ENCODE measurements at places on chromosomes 2 and 18.

GRCh38 chr2:164542581-164543021 lies 78.7 kb downstream of the GRB14 start:
- no peak for DNase-seq

GRCh38 chr18:23619388-23619881 lies 33.1 kb upstream of the NPC1 start:
- no peak for DNase-seq

- no peak for DNase-seq
Measured at GRCh38 chr2:96097441-96097840, 18.9 kb downstream of the ADRA2B start.

- DNase-seq: no peak
Measured at GRCh38 chr2:47767497-47767844, 15.5 kb upstream of the MSH6 start.

DNA sequence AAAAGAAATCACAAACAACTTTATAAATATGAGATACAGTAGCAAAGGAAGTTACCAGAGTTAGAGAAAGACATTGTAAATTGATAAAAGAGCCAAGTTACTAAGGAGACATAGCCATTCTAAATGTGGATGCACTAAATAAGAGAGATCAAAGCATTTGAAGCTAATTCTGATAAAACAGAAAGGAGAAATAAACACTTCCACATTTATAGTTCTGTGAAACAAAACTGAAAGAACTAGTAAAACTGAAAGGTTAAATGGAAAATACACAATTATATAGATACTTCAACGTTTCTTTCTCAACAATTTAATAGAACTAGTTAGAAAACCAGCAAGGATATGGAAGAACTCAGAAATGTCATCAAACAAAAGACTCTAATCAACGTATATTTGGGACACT lies 309.0 kb upstream of the CDH2 start:
- no peak for DNase-seq

- DNase-seq: no peak
Measured at GRCh38 chr2:207848545-207848928, 78.8 kb upstream of the FZD5 start.

GRCh38 chr2:72901426-72901825 lies 14.2 kb downstream of the SPR start:
- no peak for DNase-seq

DNA sequence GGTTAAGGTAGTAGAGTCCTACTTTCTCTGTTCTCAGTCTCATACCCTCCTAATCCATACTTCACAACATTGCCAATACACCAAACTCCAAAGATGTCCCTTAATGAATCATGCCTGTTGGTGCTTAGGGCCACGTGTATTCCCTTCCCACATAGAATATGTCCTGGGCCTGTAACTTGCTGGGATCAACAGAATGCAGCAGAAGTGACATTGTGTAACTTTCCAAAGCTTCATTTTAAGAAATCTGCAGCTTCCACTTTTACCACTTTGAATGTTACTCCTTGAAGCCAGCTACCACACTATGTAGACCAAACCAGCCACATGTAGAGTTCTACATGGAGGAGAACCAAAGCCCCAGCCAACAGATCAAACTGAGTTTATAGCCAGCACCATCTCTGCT lies 58.5 kb upstream of the ARHGAP15 start:
- DNase-seq: no peak

GRCh38 chr2:159795841-159796690 lies 1.9 kb downstream of the CD302 start:
- no peak for DNase-seq

DNA sequence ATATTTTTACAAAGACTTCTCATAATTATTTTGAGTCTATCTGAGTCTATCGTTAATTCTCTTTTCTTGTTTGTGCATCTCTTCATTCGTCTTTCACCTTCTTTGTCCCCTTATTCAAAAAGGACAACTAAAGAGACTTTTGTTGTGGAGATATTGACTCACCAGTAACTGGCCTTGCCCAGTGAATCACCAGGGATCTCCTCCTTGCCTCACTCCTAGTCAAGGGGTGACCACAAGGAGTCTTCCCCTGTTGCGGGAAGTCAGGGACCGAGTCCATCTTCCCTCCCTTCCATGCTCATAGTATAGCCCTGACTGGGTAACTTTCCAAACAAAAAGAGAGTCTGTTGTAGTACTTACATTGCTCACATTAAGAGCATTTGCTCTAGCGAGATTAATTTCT lies 158.9 kb downstream of the NEB start:
- no peak for DNase-seq

- peak; percentile 5 for DNase-seq
Measured at GRCh38 chr2:223549215-223549614, 52.9 kb downstream of the SCG2 start.

- DNase-seq: peak; percentile 87
Measured at GRCh38 chr18:10057894-10058791, 144.3 kb downstream of the VAPA start.

GRCh38 chr2:239398521-239398921 lies 2.3 kb downstream of the HDAC4 start:
- DNase-seq: no peak

- no peak for DNase-seq
Measured at GRCh38 chr2:230520875-230521155, 104.8 kb downstream of the SP100 start.

GRCh38 chr2:9760069-9760901 lies 83.0 kb upstream of the TAF1B start:
- DNase-seq: no peak

- no peak for DNase-seq
Measured at GRCh38 chr2:150981826-150982225, 279.8 kb downstream of the RBM43 start.

DNA sequence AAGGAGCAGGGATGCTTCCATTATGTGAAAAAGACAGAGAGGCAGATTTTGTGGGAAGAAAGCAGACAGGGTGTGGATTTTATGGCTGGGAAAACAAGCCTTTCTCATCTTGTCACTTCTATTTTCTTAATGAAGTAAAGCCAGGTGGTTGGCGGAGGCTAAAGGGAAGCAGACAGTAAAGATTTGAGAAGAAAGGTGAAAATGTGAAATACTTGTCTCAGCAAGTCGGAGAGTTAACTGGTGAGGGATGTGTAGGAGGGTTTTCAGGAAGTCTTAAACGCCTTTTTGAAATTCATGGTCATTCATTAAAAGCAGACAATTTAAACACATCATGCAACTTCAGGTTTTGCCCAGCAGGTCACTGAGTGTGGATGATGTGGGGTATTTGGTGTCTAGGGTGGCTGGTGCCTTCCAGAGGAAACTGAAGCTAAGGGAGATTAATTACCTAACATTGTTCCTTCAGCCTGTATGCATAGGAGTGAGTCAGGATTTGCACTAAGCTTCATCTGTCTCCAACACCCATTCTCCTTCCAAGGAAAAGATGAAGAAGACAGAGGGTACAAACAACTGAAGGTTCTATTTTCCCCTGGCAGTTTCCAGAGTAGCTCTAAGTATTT lies 20.7 kb downstream of the SLC14A2 start:
- DNase-seq: no peak

DNA sequence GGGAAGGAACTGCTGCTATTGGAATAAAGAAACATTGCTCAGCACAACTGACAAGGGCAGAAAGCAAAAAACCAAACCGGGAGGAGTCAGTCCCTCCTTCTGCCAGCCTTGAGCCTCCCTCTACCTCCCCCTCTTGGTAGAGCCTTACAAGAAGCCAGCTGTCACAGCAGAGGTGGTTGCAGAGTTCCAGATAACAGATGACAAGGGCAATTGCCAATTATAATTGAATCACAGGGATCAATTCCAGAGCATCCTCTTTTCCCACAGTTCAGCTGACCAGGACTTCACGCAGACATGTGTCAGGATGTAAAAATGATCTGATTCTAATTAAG lies 548.2 kb upstream of the LRRTM1 start:
- DNase-seq: no peak

DNA sequence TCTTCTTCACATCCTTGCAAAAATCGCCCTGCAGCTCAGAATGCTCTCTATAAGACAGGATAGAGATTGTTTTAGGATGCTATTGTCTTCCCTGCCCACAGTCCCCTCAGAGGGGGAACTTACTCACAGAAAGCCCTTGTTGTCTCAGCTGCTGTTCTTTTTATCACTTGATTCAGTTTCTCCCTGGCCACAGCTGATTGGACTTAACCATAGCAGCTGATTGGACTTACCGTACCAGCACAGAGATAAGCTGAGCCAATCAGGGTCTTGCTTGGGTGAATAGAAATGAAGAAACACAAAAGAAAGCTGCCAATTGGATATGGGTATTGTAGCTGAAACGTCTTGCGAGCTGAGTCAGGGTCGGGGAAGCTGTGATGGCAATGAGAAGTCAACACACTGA lies 194.2 kb upstream of the MEX3C start:
- DNase-seq: no peak

DNA sequence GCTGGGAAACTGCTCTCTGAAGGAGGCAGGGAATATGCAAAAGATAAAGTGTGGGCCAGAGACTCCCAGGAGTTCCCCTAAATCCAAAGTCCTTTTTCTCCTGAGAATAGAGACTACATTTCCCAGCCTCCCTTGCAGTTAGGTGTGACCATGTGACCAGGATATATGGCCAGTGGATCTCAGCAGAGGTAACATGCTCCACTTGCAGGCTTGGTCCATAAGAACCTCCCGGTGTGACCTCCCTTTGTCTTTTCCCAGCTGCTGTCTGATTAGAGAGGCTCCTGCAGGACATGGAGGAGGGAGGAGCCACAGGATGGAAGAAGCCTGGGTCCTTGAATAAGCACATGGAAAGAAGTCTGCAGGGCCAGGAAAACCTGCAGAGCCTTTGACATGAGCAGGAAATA lies 76.2 kb downstream of the TGFA start:
- DNase-seq: no peak

DNA sequence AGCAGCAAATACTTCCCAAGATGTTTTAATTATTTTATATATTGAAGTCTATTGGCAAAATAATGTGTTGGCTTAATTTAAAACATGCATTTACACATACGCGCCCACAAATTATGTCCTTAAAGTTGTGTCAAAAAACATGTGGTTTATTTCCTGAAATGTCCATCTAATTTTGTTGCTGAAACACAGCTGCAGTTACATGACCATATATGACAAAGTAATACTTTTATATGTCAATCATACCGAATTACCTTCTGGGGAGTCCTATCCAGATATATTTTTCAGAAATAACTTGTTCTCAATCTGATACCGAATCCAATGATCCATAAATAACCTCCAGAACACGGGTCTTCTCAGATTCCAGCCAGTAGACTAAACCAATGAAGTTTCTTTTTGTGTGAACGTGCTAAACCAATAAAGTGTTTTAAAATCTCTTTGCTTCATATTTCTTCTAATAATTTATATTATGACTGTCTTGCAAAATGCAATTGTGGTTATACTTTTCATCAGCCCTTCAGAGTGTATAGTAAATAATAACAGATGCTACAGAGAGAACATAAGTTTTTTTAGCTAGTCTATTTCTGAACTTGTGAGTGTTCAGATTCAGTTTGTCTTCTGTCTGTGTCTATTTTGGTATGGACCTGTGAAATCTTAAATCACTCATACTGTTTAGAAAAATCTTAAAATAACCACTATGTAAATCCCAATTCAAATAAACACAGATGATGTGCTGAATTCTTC lies 2.4 kb downstream of the SCG2 start:
- DNase-seq: no peak

DNA sequence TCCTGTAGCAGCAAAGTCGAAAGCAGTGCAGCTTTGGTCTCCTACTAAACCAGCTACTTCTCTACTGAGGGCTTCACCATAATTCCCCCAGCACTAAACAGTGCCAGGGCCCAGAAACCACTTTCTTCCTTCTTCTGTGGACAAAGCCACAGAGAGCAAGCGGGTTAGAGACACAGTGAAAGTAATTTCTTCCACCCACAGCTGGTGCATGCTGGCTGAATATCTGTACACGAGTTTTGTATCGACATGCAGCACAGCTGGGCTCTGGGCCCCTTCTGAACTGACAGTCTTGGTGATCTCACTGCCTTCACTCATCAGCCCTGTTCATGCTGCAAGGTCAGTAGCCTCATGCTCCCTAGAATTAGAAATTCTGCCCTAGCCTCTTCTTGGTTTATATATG lies 74.0 kb upstream of the SULT1C3 start:
- DNase-seq: no peak

DNA sequence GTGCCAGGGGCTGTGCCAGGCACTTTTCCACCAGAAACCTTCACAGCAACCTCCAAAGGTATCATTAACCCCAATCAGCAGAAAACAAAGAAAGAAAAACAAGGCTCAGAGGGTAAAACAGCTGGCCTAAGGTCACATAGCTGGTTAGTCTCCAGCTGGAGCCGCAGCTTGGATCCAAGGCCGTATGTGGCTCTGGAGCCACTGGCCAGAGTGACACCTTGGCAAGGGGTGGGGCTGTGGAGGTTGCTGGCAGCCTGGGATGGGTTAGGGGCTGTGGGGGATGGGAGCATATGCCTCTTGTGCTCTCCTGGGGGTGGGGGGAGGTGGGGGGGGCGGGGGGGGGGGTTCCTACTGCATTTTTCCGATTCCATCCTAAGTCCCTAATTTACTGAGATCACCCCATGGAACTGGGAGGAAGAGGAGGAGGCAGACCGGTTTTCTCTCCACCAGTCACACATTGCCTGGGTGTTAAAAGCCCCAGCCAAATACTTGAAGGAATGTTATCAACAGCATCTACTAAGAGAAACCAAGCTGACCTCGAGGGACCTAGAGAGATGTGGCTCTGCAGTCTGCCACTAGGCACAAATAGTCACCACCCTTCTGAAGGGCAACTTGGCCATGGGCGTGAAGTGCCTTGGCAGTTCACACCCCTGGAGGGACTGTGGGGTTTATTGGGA lies 8.0 kb downstream of the HAAO start:
- no peak for DNase-seq

- no peak for DNase-seq
Measured at GRCh38 chr18:50633992-50634391, 74.1 kb downstream of the MAPK4 start.

GRCh38 chr2:177255227-177255601 lies 9.3 kb downstream of the NFE2L2 start:
- no peak for DNase-seq

DNA sequence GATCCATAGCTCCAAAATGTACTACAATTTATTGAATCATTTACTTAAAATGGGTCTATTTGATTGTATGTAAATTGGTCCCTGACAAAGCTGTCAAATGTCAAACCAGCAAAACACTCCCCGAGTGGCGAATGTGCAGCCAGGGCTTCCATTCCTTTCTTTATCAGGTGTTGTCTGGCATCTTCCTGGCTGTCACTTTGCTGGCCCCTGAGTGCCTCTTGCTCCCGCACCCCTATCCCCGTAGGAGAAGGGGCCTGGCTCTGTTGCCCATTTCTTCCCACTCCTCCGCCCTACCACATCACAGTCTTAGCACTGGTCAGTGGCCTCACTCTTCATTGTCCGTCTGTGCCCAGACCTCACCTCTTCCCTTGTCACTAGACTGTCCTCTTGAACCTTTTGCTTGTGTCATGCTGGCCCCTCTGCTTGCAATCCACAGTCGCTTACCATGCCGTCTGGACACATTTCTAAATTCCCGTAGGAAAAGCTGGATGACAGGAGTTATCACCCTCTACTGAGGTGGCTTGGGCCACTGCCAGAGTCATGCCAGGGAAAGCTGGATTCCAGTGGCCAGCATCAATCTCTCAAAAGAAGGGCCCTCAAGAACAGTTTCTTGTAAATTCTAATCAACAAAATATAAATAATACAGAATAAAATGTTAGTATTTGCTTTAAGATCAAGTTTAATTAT lies 15.4 kb downstream of the UBE2F start:
- no peak for DNase-seq

GRCh38 chr2:240162531-240162930 lies 22.1 kb upstream of the OTOS start:
- no peak for DNase-seq

- no peak for DNase-seq
Measured at GRCh38 chr2:17680119-17680518, 73.5 kb downstream of the SMC6 start.

GRCh38 chr2:151905963-151906632 lies 77.9 kb upstream of the ARL5A start:
- no peak for DNase-seq
